HuH-7 (cell line): ENCODE measurements at places on chromosomes 7 and 10.

DNA sequence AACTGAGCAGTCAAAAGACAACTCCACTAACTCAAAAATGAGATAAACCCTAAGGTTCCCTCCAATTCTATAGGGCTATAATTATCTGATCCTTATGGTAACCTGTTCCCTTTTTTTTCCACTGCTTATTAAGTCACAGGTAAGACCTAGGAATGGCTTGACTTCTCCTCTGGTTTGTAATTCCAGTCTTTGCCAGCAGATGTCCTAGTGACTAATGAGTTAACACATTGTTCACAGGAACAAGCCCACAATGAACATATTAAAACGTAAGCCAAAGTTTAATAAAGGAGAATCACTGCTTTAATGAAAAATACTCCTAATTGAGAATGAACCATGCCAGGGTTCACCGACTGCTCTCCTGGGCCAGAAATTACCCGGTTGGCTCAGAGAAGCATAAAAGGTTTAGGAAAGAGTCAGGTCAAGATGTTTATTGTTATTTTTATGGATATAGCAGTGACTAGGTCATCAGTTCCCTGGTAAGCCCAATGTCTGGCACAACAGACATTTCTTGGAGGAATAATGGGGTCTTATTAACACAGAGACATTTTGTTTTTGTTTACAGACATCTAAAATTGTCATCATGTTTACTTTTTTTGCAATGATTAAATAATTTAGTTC, 120.1 kb downstream of the ELAPOR2 start:
- no peak for DNase-seq

DNA sequence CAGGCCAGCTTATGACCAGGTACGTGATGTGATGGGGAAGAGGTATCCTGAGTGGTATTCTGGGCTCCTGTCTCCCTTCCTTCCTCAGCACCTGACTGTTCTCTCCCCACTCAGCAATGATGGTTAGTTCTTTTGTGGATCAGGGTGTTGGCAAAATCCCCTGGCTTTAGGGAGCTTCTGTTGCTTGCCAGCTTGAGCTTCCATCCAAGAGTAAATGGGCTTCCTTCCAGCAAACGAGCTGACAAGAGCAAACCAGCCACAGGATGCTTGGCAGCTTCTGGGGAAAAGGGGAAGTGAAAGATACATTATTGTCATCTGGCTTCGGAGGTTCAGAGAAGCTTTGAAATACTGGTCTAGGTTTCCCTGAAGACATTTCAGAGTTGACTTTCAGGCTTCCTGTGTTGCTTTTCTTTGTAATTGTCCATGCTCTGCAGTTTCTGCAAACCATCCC, 5.2 kb downstream of the DUSP5 start:
- DNase-seq, result no peak

- no peak for DNase-seq
Observed at GRCh38 chr7:44290252-44290620, 35.2 kb downstream of the CAMK2B start.

DNA sequence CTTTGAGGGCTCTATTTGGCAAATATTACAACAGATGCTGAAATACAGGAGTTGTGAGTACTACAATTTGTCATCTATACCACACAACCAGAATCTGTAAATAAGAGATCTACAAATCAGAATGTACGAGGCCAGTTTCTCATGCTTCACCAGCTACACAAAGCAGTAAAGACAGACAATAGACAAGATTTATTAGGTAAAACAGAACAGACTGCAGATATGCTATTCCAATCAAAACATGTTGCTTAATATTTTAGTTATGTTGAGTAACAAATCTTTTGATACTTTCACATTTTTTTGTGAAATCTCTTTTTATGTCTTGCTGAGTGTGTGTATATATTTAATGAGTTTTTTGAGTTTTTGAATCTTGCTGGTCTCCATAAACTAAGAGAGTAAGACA, 109.1 kb downstream of the CHCHD3 start:
- no peak for DNase-seq

DNA sequence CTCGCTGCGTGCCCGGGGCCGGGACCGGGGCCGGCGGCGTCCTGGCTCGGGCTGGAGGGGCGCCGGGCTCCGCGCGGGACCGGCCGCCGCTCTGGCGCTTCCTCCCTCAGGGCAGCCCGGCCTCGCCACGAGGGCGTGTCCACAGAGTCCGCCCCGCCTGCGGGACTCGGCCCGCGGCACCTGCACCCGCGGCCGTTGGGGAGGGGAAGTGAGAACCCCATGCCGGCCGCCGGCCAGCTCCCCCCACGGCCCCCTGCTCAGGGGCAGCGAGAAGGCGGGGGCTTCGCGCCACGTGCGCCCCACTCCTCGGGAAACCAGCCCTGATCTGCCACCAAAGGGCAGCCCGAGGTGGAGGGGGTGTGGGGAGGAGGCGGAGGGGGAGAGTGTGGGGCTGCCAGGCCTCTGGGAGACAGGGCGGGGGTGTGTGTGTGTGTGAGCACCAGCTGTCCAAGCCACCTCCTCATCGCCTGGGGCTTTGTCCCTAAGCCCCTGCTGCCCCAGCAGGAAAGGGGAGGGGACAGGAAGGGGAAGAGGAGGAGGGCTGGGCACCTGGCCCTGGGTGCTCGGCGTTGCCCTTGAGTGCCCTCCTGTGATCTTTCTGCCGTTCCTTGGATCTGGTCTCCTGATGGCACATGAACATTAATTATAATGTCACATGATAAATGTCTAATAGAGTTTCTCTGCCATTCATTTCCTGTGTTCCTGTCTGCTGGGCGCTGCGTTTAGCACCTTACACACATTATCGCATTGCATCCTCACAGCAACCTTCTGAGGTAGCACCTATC, at the start of gene PIK3AP1:
Gene PIK3AP1, minus strand, starts transcription at position 93 of the 785 bp plus-strand sequence. CDS start 120 bp downstream, outside the sequence.
- DNase-seq, result peak; percentile 58

GRCh38 chr10:60781661-60782060, 3.4 kb downstream of the CDK1 start:
- DNase-seq, result no peak

DNA sequence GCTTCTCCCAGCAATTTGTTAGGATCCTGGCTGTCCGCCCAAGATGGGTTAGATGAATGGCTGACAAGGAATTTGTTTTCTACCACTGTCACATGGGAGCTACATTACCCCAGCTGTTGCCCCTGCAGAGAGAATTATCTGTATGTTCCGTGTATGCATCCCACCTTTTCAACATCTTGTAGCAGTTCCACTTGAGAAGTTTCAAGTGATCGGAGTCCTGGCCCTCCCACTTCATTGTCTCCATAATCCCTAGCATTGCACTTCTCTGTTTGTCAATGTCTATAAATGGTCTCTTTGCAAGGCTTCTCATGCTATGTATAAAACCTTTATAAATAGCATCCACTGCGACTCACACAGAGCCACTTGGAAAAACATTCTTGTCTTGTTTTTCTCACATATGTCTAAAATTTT, 972.5 kb downstream of the CNTNAP2 start:
- no peak for DNase-seq

GRCh38 chr7:101874028-101874427, 56.6 kb downstream of the CUX1 start:
- no peak for DNase-seq

- no peak for DNase-seq
Observed at GRCh38 chr10:30353851-30354250, 4.8 kb upstream of the MTPAP start.

GRCh38 chr10:18293536-18294510, 153.6 kb downstream of the CACNB2 start:
- no peak for DNase-seq

DNA sequence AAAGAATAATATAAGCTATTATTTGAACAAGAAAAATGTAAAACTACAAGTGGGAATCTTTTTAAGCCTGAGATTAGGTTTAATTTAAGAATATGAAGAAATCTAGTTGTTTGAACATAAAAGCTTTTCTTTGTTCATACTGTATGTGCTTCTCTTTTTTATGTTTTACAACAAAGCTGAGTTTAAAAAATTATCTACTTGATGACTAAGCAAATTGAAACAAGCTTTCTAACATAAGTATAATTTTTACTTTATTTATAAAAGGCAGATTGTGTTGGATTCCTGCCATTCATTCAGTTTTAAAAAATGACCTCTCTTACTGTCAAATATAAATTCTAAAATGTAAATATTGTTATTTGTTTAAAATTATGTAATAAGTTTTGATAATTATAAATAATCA, 958.2 kb downstream of the DNAJB9 start:
- no peak for DNase-seq

DNA sequence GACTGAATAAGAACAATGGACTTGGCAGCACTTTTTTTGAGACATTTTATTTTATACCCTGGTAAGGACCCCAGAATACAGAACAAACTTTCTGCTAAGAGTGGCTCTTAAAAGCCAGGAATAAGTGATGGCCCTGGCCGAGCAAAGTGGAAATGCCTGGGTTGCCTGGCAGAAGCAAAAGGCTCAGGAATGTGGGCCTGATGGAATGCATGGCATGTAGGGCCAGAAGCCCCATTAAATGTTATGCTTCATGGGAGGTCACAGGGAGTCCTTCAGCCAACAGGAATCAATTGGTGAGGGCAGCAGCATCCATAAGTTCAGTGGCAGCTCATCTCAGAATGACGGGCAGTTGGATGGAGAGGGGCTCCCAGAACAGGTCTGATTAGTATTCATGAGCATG, 301.5 kb upstream of the CACNA2D1 start:
- no peak for DNase-seq

- DNase-seq, result peak; percentile 29
Observed at GRCh38 chr10:64115908-64116643, 594.9 kb downstream of the REEP3 start.

DNA sequence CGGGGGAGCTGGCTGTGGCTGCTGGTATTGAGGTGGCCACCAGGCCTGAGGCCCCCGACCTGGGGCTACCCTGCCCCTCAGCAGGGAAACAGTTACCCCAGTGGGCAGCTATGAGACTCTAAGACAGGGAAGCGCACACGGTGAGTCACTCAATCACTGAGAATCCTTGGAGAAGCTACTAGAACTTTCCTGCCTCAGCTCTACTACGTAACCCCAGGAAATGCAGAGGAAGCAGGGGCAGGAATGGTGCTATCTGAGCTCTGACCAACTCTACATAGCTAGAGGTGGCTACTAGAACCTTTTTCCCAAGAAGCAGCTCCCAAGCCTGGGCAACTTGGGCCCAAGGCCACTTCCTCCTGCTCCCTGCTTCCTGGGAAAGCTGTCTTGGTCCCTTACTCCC, 11.8 kb downstream of the DNAJB12 start:
- DNase-seq, result no peak

GRCh38 chr10:79021331-79021907, 47.3 kb upstream of the ZMIZ1 start:
- no peak for DNase-seq

DNA sequence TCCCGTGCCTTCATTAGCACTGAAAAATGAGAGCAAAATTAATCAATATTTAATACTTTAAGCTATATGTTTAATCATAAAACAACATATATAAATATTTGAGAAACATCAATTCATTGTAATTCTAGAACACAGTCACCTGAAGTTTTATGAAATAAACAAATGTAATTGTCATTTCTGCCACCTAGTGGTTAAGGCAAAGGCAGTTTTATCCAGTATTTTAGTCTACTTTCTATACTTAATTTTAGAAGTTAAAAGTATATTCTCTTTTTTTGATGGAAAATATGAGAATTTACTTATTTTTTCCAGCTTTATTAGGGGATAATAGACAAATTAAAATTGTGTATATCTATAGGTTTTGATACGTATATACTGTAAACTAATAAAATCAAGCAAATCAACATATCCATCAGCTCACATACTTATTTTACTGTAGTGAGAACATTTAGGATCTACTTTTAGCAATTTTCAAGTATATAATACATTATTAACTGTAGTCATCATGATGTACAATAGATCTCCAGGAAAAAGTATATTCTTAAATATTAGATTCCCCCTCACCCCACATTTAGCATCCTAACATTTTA, 16.9 kb downstream of the PCGF6 start:
- DNase-seq, result no peak

DNA sequence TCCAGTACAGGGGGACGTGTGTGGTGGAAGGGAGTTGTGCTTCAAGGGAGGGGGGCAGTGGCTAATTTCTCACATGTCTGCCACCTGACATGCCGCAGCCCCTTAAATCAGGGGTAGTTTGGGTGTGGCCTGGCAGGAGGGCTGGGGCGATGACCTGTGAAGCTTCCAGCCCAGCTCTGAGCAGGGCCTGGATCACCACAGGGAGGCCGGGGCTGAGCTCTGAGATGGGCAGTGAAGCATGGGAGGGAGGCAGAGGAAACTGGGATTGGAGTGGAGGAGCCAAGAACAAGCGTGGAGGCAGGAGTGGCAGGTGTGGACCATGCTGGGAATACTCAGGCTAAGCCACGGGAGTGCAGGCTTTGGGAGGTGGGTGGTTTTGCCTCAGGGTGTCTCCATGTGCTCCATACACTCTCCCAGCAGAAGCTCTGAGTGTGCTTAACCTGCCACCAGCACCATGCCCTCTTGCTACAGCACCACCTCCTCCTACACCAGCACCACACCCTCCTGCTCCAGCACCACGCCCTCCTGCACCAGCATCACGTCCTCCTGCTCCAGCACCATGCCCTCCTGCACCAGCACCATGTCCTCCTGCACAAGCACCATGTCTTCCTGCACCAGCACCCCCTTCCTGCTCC, 99.3 kb upstream of the SHH start:
- DNase-seq, result no peak

DNA sequence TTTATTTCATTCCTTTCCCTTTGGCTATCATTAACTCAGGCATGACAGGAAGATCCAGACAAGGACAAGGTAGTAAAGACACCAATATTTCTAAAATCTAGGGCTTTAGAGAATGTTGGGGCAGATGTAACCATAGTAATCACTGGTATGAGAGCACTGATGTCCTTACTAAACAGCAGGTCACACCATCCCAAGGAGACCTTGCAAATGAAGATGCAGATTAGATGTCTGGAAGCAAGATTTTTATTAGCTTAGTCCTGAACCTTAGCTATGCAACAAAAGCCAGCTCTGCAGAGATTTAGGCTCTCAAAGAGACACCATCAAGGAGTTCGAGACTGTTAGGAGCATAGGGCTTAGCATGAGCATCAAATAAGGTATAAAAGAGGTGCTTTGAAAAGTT, 23.6 kb upstream of the FRA10AC1 start:
- no peak for DNase-seq

DNA sequence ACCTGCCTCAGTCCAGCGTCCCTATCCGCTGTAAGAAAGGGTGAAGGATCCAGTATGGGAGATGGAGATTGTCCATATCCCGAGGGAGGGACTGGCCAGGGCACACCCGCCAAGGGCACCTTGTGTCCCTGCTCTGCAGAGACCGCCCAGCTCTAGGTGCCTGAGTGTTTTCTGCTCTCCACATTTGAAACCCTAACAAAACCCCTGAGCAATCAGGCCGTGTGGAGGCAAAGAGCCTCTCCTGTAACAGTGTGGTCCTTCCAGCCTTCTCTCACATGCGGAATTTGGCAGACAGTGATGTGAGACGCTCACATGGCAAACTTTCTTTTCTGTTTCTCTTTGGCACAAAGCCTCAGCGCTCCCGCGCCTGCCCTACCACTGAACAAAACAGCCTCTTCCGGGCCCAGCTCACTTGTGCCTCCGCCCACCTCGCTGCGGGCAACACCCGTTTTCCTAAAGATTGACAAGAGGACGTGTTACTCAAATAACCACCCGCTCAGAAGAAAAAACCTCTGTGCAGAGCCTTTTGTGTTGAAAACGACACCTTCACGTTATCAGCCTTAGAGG, 514.8 kb downstream of the DNAJB6 start:
- DNase-seq, result no peak
